ENCODE measurements at places on chromosomes 13 and 19. TPM values are rescaled to one million over a fixed set of nuclear protein-coding genes. Genes with fewer than 3 reads are reported as not detected.

The ZNF439 gene
- 8.7 TPM for total RNA-seq

The ADGRE1 gene
- 1.2 TPM for total RNA-seq

The C1QTNF9 gene
- total RNA-seq, result not detected

The KXD1 gene
- total RNA-seq, result 142 TPM

- H3K27me3 ChIP-seq, result peaks cover 1% of the 10 kb centered on the region
- no peaks in the 10 kb centered on the region for H3K4me1 ChIP-seq
- no peak for DNase-seq
Observed at GRCh38 chr13:109592770-109593169, 193.6 kb downstream of the IRS2 start.

DNA sequence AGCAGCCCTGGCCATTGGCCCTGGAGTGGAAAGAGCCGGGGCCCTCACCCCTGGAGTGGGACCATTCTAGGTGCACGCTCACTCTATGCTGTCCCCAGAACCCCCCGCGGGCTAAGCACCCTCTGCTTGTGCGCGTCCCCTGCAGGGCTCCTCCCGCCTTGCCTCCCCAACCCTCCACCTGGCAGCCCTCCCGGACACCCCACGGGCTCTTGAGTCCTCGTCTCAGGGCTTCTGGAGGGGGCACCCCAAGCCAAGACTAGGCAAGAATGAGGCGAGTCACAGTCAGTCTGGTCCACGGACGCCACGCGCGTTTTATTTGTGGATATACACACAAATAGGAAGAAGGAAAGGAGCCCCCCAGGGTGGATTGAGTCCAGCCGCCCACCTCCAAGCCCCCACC, 7.0 kb upstream of the TMEM161A start:
- no peak overlapping the region for H3K27ac ChIP-seq
- H3K36me3 ChIP-seq, result no peaks in the 10 kb centered on the region
- DNase-seq, result no peak

DNA sequence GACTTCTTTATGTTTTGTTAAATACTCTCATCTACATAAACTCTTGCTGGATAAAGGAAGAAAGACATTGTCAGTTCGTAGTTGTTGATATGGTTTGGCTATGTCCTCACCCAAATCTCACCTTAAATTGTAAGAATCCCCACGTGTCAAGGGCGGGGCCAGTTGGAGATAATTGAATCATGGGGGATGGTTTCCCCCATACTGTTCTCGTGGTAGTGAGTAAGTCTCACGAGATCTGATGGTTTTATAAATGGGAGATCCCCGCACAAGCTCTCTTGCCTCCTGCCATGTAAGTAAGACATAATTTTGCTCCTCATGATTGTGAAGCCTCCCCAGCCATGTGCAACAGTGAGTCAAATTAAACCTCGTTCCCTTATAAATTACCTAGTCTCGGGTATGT, 3.6 kb downstream of the ADGRE1 start:
- H3K27ac ChIP-seq, result peak overlapping the region; percentile 88
- peaks cover 65% of the 10 kb centered on the region for H3K4me1 ChIP-seq
- peak; percentile 74 for DNase-seq
- H3K36me3 ChIP-seq, result peaks cover 29% of the 10 kb centered on the region

GRCh38 chr19:12450844-12451243, 10.0 kb upstream of the ZNF443 start:
- no peak overlapping the region for H3K4me3 ChIP-seq
- H3K36me3 ChIP-seq, result peaks cover 14% of the 10 kb centered on the region
- no peak for DNase-seq
- H3K27me3 ChIP-seq, result no peaks in the 10 kb centered on the region

- peaks cover 16% of the 10 kb centered on the region for H3K27me3 ChIP-seq
- no peaks in the 10 kb centered on the region for H3K4me1 ChIP-seq
- peak; percentile 13 for DNase-seq
- H3K36me3 ChIP-seq, result no peaks in the 10 kb centered on the region
Observed at GRCh38 chr19:15623711-15624318, 8.8 kb downstream of the CYP4F8 start.

- H3K4me3 ChIP-seq, result no peak overlapping the region
- H3K27me3 ChIP-seq, result peaks cover 2% of the 10 kb centered on the region
- H3K36me3 ChIP-seq, result no peaks in the 10 kb centered on the region
- H3K4me1 ChIP-seq, result no peaks in the 10 kb centered on the region
- no peak for DNase-seq
Observed at GRCh38 chr13:33999811-34000605, 182.1 kb downstream of the RFC3 start.

- H3K4me3 ChIP-seq, result no peak overlapping the region
- H3K27me3 ChIP-seq, result no peaks in the 10 kb centered on the region
- H3K36me3 ChIP-seq, result no peaks in the 10 kb centered on the region
- no peak overlapping the region for H3K27ac ChIP-seq
- DNase-seq, result no peak
Observed at GRCh38 chr13:108621462-108621861, 7.9 kb upstream of the MYO16 start.

DNA sequence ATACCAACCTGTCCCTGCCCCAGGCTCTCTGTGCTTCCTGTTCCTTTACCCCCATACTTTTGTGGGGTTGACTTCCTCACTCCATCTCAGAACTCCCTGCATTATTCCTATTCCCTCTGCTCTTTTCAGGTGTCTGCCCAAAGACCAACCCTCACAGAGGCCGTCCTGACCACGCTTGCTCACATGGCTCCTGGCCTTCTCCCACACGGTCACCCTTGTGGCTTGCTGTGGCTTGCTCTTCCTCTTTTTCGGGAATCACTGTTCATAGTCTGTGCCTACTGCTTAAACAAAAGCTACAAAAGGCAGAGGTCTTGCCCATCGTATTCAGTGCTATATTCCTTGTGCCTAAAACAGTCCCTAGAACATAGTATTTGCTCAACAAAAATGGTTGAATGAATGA, 25.2 kb upstream of the ARGLU1 start:
- H3K4me3 ChIP-seq, result no peak overlapping the region
- H3K27me3 ChIP-seq, result peaks cover 14% of the 10 kb centered on the region
- no peaks in the 10 kb centered on the region for H3K36me3 ChIP-seq
- H3K27ac ChIP-seq, result no peak overlapping the region

DNA sequence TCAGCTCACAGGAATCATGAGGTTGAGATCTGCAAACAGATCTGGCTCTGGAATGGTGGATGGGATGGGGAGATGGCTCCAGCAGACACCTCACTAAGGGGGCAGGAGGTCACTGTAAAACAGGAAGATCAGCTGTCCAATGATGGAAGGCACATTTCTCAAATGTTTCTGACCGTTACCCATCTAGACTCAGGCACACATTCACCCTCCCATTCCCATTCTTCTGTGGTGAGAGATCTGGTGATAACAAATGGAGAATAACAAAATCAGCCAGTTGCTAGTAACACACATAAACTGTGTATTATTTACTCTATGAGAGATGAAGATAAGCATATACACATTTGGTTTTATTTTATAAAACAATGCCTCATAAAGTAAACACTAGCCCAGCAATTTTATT, 235.9 kb downstream of the TSHZ3 start:
- H3K36me3 ChIP-seq, result no peaks in the 10 kb centered on the region
- no peak overlapping the region for H3K27ac ChIP-seq
- H3K4me3 ChIP-seq, result no peak overlapping the region

GRCh38 chr19:41872775-41873647, 4.1 kb upstream of the CD79A start:
- peak overlapping the region; percentile 95 for H3K27ac ChIP-seq
- peak; percentile 80 for DNase-seq
- H3K4me1 ChIP-seq, result peaks cover 80% of the 10 kb centered on the region
- peaks cover 35% of the 10 kb centered on the region for H3K36me3 ChIP-seq

DNA sequence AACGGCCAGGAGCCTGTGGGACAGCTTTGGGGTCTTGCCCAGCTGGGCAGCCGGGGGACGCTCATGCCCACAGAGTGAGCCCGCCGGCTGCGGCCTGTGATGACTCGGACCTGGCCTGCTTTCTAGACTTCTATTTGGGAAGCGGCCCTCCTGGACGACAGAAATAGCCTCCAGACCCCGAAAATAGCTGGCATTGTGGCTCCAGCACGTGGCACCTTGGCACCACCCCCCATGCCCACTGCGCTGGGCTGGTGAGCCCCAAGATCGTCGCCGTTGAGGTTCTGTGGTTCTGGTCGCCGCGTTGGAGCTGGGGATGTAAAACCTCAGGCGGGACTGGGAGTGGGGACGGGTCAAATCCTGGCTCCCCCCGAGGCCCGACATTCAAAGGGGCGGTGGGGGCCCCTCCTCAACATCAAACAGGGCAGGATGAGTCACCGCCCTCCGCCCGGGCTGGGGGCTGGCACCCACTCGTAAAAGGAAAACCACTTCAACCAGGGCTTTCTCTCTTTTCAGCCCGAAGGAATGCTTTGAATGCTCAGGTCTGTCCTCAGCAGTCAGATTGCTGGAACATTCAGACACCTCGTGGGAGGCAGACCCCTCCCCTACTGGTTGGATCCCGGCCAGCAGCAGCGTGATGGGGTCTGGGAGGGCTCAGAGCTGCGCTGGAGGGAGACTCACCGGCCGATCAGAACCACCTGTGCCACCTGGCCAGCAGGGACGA, 42.1 kb downstream of the GADD45B start:
- H3K36me3 ChIP-seq, result no peaks in the 10 kb centered on the region
- peaks cover 8% of the 10 kb centered on the region for H3K4me1 ChIP-seq
- no peak overlapping the region for H3K4me3 ChIP-seq
- peak; percentile 33 for DNase-seq
- H3K27ac ChIP-seq, result no peak overlapping the region

GRCh38 chr13:109734002-109734785, 52.2 kb downstream of the IRS2 start:
- no peak overlapping the region for H3K27ac ChIP-seq
- H3K4me3 ChIP-seq, result no peak overlapping the region
- DNase-seq, result no peak
- H3K36me3 ChIP-seq, result peaks cover 3% of the 10 kb centered on the region
- peaks cover 6% of the 10 kb centered on the region for H3K4me1 ChIP-seq

- no peak overlapping the region for H3K27ac ChIP-seq
- H3K27me3 ChIP-seq, result no peaks in the 10 kb centered on the region
Observed at GRCh38 chr19:39916851-39917396, 17.5 kb downstream of the FCGBP start.

- no peak overlapping the region for H3K4me3 ChIP-seq
- no peaks in the 10 kb centered on the region for H3K4me1 ChIP-seq
- H3K36me3 ChIP-seq, result peaks cover 13% of the 10 kb centered on the region
- no peak overlapping the region for H3K27ac ChIP-seq
- no peak for DNase-seq
- H3K27me3 ChIP-seq, result no peaks in the 10 kb centered on the region
Observed at GRCh38 chr19:38713227-38713649, 31.0 kb downstream of the CAPN12 start.

DNA sequence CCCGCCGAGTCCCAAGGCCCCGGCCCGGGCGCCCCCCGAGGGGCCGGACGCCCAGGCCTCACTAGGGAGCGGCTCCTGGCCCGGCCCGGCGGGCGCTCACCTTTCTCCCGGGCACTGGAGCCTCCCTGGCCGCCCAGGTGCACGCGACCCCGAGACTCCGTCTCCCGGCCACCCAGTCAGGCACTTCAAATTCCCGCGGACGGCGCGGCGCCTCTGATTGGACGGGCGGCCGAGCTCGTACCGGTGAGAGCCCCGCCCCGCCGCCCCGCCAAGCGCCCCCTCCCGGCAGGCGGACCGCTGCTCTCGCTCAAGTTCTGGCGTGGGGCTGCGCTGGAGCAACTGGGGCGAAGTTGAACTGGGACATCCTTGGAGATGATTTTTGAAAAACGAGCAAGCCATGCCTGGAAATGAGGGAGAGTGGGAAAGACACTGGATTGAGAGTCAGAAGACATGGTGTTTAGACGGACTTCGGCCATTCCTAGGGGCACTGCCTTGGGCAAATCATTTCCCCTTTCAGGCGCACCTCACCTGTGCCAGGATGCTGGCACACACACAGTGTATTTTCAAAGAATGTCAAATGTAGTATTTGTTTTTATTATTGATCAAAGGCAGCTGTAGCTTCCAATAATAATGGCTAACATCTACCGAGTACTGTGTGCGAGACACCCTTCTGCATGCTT, 485.3 kb downstream of the UQCRFS1 start:
- no peak overlapping the region for H3K27ac ChIP-seq
- DNase-seq, result no peak
- H3K4me3 ChIP-seq, result no peak overlapping the region
- no peaks in the 10 kb centered on the region for H3K4me1 ChIP-seq
- peaks cover 27% of the 10 kb centered on the region for H3K27me3 ChIP-seq
- no peaks in the 10 kb centered on the region for H3K36me3 ChIP-seq

DNA sequence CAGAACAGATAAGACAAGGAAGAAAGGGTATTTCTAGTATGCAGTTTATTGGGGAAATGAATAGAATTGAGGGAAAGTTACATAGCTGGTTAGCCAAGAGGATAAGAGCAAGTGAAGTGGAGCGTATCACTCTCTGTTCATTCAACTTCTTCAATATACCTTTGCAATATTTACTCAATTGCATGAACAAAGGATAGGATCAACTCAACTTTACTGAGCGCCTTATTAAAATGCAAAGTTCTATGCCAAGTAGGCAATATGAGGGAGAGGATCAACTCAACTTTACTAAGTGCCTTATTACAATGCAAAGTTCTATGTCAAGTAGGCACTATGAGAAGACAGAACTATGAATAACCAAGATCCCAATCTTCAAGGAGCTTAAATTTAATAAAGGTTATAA, 43.9 kb downstream of the ZC3H13 start:
- H3K27ac ChIP-seq, result no peak overlapping the region
- no peaks in the 10 kb centered on the region for H3K27me3 ChIP-seq
- H3K4me1 ChIP-seq, result no peaks in the 10 kb centered on the region
- H3K36me3 ChIP-seq, result peaks cover 26% of the 10 kb centered on the region

- H3K4me3 ChIP-seq, result no peak overlapping the region
- no peak overlapping the region for H3K27ac ChIP-seq
- H3K36me3 ChIP-seq, result no peaks in the 10 kb centered on the region
- H3K27me3 ChIP-seq, result no peaks in the 10 kb centered on the region
- DNase-seq, result no peak
Observed at GRCh38 chr13:76790526-76790925, 95.7 kb downstream of the KCTD12 start.

DNA sequence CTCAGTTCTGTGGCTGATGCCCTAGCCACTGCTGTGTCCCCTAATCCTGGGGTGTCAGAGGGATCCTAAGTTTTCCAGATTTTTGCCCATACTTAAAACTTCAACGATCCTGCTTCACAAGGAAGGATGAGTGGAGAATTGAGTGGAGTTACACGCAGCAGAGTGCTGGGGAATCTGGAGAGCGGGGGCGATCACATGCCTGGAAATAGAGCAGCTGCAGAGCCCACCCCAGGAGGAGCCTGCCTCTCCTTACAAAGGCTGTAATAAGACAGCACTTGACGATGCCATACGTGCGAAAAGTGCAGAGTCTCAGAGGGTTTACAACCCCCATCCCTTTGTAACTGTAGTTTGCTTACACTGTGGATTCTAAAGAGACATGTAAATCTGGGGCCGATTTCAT, 40.6 kb downstream of the SUGP2 start:
- no peak for DNase-seq
- no peak overlapping the region for H3K4me3 ChIP-seq
- no peaks in the 10 kb centered on the region for H3K27me3 ChIP-seq
- H3K36me3 ChIP-seq, result peaks cover 21% of the 10 kb centered on the region
- no peak overlapping the region for H3K27ac ChIP-seq

GRCh38 chr13:30856005-30856790, 49.9 kb upstream of the MEDAG start:
- H3K4me3 ChIP-seq, result no peak overlapping the region
- H3K4me1 ChIP-seq, result no peaks in the 10 kb centered on the region
- H3K27me3 ChIP-seq, result peaks cover 1% of the 10 kb centered on the region
- no peak overlapping the region for H3K27ac ChIP-seq
